ENCODE measurements at places on chromosomes 2 and 18.

DNA sequence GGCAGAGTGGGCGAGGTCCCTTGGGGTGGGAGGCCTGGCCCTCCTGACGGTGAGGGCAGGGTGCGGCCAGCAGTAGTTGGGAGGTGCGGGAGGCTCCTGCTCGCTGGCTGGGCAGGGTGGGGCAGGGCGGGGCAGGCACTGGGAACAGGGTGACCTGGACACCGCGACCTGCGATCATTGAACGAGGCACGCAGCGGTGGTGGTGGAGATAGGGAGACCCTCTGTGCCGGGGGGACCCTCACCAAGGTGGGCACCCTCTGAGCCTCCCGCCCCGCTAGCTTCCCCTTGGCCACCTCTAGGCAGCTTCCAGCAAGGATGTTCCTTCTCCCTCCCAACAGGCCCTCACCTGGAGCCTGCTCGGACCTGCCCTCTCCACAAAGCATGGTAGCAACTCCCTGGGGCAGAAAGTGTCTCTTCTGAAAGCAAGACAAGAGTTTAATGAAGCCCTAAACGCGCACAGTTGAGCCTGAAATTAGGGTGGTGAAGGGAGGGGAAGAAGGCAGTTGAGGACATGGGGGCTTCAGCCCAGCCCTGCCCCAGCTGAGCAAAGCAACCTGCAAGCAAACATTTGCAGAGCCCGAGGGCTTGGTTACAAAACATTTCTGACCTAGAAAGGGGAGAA, 15.4 kb upstream of the FOSL2 start:
- DNase-seq = no peak

DNA sequence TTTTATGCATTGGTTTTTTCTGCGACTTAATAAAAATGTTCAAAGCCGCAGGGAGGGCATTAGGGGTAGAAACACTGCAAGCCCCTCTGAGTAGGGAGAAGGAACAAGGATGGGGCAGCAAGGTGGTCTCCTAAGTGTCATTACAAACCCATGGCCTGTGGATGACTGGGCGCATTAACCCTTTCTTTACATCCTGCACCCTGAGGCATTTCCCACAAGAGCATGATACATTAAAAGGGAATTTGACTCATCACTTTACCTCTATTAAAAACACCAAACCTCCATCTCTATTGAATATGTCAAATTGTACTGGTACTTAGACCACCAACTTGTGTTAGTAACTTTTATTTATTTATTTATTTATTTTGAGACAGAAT, 112.5 kb downstream of the VIT start:
- DNase-seq = no peak

GRCh38 chr2:237411683-237412423, 2.1 kb downstream of the COL6A3 start:
- DNase-seq = no peak

GRCh38 chr18:46650681-46651080, 6.3 kb downstream of the LOXHD1 start:
- no peak for DNase-seq

GRCh38 chr2:101630224-101630949, 67.1 kb upstream of the MAP4K4 start:
- DNase-seq = no peak

DNA sequence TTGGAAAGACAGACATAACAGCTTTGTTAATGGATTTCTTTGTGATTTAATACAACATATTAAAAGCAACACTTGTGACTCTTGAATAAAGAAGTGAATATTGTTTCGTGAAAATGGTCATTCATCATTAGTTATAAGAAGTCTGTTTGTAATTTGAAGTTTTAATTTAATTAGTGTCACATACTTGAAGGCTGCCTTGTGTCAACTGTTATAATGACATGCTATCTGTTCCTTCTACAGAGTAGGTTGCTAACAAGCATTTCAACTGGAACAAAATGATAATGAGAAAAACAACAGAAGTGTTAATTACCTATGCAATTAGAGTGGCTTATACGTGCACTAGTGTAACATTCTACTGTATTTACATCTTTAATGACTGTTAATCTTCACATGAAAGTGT, 624.7 kb downstream of the LRP1B start:
- DNase-seq = no peak

DNA sequence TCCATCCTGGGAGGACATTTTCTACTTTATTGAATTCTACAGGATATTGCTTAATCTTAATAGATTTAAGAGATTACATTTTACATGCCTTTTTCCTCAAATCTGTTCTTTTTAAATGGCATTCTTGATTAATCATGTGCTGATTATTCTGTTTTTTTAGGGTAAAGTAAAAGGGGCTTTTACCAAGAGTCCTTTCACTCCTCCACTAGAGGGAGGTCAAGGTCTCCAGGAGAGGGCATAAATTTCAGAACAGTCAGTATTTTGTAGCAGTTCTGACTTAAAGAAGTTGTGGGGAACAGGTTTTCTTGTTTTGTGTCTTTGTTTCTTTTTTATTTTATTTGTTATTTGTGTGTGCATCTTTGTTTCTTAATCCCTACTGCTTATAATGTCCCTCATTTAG, 25.4 kb downstream of the WDR75 start:
- DNase-seq = no peak

DNA sequence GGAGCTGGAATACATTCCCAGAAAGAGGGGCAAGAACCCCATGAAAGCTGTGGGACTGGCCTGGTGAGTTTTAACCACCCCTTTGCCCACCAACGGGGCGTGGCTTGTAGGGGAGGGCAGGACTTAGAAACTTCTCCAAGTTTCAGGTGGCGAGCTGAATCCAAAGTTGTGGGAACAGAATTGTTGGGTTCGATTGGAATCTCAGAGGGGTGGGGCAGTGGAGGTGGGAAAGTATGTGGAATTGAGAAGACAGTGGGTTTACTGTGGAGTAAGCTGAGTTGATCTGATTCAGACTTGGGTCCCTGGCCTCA, 1.1 kb downstream of the PNKD start:
- no peak for DNase-seq

DNA sequence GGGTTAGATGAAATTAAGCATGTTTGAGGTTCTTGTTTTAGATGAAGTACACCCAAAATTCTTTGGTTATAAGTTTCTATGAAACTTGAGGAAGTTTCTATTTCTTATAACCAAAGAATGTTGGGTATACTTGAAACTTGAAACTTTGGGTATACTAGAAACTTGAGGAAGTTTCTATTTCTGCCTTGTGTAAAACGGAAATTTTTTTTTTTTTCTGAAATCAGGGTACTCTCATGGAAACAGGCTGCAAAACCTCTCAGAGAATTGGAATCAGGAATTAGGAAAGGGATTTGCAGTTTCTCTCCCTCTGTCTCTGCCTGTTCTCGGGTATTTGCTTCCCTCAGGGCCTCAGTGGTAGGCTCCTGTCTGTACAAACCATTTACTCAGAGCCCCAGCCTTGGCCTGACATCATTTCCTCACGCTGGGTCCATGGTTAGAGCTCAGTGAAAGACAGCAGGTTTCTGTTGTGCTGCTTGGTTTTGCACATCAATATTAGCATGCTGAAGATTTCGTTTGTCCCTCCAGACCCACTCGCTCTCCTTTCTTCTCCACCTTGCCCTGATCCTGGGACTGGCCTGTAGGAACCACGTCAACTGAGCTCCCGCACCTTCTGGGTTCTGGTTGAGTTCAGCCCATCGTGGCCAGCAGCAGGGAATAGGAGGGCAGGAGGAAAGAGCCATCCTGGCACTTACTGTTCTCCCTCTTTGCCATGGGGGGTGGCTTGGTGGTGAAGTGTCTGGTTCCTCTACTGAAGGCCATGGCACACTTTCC, 106.4 kb downstream of the POLR1A start:
- DNase-seq = peak; percentile 81

DNA sequence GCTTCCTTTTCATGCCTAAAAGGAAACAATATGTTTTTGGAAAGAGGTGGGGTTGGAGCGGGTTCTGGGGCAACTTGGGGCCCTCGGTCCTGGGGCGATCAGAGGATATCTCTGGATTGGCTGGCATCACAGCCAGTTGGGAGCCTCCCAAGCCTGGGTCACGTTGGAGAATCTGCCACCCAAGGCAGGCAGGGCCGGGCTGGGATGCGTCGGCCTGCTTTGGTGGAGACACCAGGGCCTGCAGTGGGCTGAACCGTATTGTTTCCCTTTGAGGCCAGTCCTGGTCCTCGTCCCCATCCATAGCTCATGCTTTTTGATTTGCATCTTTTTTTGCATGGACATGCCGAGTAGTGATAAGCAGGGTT, 235.8 kb downstream of the ATAD2B start:
- no peak for DNase-seq

- DNase-seq = no peak
Observed at GRCh38 chr2:134657650-134658250, 61.0 kb downstream of the TMEM163 start.

- no peak for DNase-seq
Observed at GRCh38 chr2:200452377-200452776, 57.5 kb downstream of the KCTD18 start.

DNA sequence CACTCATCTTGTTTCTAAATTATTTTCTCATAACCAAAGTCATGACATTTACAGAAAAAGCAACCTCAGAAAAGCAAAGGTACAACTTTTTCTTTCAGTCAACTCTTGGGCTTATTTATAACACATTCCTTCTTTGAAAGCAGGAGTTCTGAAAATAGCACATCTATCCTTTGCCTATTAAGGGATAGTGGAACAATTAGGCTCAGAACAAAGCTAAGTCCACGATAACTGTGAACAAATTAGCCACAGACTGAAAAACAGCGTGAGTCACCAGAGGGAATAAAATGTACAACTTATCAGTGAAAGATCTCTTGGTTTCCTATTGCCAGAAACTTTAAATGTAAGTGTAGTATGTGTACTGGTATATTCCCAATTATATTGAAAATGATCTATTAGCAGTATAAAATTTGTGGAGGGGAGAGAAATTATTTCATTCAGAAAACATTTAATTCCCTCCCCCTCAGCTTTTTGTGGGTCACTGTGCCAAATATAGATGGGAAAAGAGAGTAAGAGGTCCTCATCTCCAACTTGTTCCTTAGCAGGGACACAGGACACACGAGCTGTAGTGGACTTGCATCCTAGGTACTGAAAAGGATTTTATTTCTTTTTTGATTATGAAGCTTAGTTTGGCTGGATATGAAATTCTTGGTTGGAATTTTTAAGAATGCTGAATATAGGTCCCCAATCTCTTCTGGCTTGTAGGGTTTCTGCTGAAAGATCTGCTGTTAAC, 15.4 kb upstream of the MATN3 start:
- DNase-seq = no peak

DNA sequence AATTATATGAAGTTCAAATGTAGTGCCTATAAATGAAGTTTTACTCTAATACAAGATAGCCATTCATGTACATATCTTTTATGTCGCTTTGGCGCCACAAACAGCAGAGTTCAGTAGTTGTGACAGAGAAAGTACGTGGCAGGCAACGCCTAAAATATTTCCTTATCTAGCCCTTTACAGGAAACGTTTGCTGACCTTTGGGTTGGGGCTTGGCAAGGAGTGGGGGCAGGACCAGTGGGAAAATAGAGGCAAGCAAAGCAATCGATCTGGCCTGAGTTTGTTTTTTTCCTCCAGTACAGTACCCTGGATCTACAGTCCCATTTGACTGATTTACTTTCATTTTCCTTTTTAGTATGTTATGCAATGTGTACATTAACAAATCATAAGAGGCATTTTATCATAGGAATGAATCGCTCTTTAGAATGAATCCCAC, 13.1 kb downstream of the CCDC68 start:
- DNase-seq = no peak

- DNase-seq = no peak
Observed at GRCh38 chr2:224272237-224272910, 129.5 kb downstream of the FAM124B start.

- no peak for DNase-seq
Observed at GRCh38 chr2:240623531-240624010, 1.7 kb upstream of the GPR35 start.

DNA sequence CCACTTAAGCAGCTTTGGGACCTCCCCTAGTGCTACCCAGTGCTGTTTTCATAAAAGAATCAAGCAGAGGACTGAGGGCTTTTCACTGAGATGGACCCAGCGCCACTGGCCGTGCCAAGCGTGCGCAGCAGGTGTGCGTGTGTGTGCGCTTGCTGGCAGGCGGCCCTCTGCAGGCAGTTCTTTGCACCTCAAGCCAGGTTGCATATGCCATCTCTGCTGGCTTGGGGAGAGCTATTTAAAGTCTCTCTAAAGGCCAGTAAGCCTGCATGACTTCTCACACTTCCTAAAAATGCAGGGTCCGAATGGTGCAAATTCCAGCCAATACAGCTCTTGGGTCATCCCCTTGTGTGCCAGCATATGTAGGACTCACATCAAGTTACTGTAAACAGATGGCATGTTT, 255.5 kb downstream of the RNF152 start:
- DNase-seq = no peak

GRCh38 chr18:45557779-45558178, 57.5 kb upstream of the SLC14A2 start:
- no peak for DNase-seq

DNA sequence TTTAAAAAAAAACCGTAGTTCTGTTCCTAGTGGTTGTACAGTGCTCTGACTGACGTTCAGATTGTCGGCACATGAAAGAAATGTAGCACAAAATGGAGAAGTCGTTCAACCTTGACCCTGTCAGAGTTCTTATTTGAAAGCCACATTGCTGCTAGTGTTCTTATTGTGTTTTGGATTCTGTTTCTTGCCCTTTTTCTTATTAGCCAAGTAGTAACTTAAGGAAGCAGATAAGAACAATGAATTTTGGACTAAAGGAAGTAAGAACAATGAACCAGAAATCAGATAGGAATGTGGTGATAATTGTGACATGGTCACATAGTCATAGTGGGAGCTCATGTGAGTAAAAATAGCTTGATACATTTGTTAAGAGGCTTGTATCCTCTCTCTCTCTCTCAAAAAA, 45.9 kb downstream of the RPIA start:
- DNase-seq = no peak

GRCh38 chr2:64263315-64263714, 119.1 kb upstream of the PELI1 start:
- DNase-seq = no peak

DNA sequence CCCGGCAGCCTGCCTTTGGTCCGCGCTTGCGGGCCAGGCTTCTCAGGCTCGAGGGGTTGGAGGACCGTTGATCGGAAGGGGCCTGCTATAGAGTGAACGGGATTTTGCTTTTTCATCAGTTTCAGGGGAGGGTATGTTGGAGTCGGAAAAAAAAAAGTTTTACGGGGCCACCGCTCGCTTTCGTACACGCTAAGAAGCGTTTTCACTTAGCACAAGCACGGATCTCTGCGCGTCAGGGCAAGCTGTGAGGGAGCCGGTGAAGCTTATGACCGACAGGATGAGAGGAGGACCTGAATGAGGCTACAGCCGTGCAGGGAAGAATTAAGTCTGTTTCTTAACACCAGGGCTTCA, 443 bp downstream of the CPSF3 start:
- no peak for DNase-seq

GRCh38 chr2:61770746-61771145, 83.1 kb downstream of the FAM161A start:
- DNase-seq = no peak

GRCh38 chr2:110998311-110998710, 122.4 kb upstream of the BCL2L11 start:
- no peak for DNase-seq

Data from T-helper 1 cell (primary cell).